ENCODE measurements at places on chromosomes 6 and 20.
A peak's percentile ranks its signal among the peaks of the same experiment; 100 is the strongest.

DNA sequence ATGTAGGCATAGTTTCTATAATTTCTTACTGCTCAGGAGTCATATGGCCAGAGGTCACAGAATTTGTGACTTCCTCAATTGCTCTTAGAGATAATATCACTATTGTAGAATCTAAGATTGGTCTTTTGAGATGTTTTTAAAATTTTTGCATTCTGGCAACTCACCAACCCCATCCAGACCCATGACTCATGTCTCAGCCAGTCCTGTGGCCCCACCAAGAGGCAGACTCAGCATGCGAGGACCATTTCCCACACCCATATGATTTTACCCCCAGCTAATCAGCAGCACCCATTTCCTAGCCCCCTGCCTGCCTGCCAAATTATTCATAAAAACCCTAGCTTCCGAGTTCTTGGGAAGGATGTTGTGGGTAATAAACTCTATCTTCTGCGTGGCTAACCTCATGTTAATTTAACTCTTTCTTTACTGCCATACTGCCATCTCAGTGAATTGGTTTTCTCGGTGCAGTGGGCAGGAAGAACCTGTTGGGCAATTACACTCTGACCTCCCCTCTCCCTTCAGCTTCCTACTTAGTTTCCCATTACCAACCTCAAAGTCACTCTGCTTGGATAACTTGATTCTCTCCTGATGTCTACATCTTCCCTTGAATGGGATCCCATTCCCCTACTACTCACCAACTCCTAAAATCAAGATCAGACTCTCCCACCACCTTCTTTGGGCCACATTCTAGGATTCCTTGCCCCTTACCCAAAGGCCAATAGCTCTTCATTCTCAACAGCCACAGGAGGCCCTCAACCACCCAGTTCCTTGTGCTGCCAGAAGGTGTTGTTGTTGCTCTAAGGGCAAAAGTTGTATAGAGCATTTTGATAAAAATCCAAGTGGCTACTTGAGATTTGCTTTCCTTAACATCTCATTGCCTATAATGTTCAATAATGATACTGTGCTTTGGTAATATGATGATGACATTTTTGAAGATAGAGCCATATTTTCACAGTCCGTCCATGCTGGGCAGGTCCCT is 16.2 kb upstream of the IYD start:
- DNase-seq, result peak; percentile 91

DNA sequence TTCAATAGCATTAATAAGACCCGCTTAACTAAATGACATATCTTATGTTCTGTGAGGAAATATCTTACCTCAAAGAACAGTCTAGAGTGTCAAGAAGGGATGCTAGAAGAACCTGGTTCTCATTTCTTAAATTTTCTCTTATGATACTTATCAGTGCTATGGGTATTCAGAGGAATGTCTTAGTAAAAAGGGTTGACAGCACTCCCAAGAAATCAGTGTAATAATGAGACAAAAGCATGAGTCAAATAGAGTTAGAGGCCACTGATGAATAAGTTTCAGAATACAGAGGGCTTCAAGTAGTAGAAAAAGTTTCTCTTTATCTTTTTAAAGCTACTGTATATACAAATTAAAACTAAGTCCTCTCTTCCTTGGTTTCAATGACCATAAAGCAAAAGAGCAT is 242.8 kb downstream of the GJA1 start:
- no peak for DNase-seq

DNA sequence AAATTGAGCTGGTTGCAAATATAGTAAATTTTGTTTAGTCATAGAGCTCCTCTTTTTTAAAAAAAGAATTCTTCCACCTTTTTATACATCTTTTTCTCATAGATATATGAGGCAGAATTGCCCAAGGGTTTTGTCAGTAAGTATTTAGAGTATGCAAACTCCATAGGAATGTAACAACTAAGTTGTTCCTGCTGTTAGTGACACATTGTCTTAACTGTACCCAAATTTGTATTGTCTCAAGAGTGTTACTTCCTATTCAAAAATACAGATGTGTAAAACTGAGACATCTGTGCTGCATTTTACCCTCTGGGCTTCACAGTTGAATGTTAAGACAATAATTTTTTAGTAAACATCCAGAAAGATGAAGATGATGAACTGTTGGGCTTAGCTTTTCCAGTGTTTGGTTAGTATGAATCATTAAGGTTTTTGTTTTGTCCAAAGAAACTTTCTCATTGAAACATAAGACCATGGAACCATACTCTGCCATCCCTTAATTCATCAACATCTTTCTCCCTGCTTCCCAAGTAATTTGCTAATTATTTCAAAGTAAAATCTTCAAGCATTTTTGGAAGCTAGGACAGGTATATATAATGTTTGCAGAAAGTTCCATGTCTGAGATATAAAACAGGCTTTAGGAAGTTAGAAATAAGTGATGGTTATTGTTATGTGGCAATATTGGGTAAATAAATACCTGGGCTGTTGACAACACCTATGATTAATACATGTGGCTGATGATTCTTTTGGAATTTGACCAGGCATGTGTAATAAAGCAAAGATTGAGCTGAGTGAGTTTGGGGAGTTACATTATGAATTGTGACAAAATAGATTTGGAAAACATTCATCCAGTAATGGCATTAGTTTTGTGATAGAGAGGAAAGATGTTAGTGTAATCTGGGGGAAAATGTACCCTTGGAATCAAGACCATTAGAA is 11.2 kb downstream of the OGFRL1 start:
- DNase-seq, result no peak

GRCh38 chr20:2103461-2104153 is 2.0 kb downstream of the STK35 start:
- DNase-seq, result no peak

DNA sequence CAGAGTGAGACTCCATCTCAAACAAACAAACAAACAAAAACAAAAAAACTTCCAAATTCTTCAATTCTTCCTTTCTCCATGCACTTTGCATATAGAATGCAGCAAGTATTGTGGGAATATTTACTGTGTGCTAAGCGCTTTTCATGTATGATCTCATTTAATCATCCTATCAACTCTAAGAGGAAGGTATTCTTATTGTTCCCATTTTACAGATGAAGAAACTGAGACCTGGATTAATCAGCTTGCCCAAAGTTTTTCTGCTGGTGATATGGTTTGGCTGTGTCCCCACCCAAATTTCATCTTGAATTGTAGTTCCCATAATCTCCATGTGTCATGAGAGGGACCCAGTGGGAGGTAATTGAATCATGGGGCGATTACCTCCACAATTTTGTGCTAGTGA is 56.6 kb upstream of the KCNG1 start:
- no peak for DNase-seq

DNA sequence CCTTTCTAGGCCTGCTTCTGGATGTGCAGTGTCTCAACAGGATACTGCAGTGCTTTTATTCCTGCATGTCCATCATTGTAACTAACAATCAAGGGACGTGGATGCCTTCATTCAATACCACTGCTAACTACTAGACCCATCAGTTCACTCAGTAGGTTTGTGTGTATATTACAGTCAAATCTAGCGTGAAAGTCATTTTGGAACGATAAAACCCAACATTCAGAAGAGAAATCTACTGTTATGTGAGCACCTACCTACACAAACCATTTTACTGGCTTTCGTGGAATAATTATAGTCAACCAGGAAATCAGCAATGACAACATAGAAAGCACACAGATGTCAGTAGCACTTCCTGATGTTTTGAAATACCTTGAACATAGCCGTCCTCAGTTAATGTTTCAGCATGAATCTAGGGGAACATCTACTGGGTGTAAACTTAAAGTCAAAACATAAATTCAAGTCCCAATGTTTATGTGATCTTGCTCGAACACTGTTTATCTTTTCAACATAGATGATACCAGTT is 270.6 kb downstream of the FARS2 start:
- DNase-seq, result no peak

DNA sequence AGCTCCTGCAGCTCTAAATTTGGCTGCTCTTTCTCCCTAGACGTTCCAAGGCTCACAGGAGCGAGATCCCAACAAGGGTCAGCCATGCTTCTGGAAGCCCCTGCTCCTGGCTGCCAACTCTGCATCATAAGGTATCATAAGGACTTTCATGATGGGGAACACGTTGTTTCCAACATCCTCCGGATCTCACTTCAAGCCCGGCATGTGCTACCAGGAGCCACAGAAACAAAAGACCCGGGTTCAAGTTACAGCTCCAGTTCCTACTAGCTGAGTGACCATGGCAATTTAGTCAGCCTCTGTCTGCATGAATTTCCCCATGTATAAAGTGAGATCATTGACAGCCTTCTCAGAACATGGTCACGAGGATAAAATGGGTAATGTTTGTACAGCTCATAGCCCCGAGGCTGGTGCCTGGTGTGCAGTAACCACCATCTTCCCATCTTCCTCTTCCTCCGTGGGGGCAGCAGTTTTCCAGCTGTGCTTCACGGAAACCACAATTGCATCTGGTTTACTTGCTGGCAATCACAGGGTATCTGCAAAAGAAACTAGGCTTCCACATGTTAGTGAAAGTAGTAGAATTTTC is 209.0 kb upstream of the ECI2 start:
- DNase-seq, result no peak

DNA sequence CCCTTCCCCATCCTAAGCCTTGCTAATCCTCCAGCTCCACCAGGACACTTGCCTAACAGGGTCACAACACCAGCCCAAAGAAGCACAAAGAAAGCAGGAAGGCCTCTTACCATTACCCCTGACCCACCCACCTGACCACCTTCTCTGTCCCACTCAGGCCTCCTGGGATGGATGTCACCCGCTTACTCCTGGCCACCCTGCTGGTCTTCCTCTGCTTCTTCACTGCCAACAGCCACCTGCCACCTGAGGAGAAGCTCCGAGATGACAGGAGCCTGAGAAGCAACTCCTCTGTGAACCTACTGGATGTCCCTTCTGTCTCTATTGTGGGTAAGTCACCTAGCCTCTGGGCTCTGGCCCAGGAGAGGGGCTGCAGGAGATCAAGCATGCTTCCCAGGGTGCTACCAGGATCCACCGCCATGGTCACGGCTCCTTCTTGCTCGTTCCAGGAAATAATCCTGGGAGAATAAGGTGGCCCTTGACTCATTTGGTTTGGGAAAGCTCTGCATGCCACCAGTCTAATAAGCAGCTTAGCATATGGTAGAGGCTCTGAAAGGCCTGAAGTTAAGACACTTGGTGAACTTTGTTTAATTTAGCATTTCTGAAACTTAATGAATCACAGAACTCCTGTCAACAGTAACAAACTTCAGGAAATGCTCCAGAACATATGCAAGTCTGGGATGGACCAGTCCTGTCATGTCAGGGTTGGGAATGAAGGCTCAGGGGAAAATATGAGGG is 19.2 kb downstream of the ASIP start:
- peak; percentile 44 for DNase-seq

GRCh38 chr20:51335329-51335841 is 207.1 kb downstream of the NFATC2 start:
- peak; percentile 100 for DNase-seq

- DNase-seq, result no peak
Observed at GRCh38 chr6:108720827-108721226, 127.4 kb upstream of the ARMC2 start.

- DNase-seq, result peak; percentile 95
Observed at GRCh38 chr20:50192364-50193198, 2.0 kb downstream of the CEBPB start.

DNA sequence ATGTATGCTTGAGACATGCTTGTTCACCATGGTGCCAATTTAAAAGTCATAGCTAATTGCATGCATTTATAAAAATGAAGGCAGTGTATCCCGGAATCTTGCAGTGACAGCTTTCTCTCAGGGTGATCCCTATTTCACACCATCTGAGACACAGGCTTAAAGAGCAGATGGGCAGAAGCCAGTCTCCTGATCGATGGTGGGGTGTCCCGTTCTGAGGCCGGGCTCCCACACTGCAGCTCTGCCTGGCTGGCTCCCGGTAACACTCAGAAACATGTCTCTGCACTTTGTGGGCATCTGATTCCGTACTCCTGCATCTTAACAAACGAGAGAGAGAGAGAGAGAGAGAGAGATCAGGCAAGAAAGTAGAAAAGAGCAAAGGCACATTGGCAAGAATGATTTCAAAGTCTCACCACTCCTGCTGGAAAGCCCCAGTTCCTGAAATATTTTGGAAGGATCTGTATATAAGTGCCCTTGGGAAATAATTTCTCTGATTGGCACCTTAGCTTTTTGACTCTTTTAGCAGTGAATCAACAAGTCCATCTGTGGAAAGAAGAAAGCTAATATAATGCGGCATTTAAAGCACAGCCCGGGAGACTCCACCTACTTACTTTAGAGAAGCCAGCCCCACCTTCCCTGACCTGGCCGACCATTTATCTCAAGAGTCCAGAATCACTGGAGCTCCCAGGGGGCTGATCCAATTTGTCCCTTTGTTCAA is 36.8 kb upstream of the EXOC2 start:
- no peak for DNase-seq

DNA sequence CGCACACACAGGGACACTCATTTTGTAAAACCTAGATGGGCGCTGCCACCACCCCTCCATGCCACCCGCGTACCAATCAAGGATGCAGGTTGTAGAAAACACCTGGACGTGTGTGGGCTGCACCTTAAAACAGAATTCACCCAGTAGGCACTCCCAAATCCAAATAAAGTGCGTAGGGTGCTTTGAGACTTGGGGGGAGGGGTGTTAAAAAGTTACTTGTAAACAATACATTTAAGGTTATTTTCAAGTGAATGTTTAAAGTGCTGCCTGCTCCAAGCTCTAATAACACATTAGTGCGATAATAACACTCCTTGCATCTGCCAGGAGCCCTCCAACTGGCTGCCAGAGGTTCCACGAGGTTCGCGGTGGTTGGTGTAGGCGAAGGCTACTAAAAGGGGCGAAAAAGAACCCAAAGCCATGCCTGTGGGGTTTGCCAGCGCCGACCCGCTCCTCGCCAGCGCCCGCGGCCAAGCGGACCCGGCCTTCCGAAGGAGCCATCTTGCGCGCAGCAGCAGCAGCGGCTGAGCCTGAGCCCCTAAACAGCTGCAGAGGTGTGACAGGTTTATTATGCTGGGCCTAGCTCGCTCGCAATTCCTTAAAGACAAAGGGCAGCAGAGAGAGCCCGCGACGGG is 11.5 kb downstream of the FOXC1 start:
- no peak for DNase-seq

- peak; percentile 83 for DNase-seq
Observed at GRCh38 chr6:33160728-33161344, 31.4 kb downstream of the COL11A2 start.

DNA sequence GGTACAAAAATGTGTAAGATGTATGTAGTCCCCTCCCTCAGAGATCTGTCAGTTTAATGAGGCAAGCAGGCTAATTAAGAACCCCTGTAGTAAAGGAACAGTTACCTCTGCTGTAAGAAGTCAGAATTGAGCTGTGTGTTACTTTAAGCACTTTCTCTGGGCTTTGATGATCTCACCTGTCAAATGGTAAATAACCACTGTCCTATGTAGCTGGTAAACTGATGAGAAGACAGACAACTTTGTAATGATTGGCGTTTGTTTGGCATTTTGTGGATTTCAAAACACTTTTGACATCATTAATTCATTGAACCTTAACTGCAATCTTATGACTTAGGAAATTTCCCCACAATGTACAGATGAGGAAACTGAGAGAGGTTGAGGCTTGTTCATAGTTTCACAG is 55.7 kb downstream of the RALY start:
- DNase-seq, result no peak
